ENCODE measurements at places on chromosomes 12 and 14.

GRCh38 chr12:107938446-107938845 is 163.9 kb downstream of the ASCL4 start:
- DNase-seq = no peak

DNA sequence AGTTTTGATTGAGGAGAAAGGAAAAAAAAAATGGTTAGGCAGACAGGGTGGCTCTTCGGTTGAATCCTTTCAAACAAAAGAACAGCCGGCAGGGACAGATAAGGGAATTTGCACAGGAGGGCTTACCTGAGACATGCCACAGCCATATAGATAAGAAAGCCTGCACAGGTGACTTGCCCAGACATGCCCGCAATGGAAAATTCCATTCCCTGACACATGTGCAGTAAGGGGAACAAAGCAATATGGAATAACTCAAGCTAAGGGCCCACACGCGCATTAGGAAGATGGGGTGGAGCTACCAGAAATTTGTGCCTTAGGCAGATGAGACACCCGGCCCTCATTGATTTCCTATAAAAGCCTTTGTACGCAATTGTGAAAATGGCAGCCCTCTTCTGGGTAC is 86.7 kb downstream of the TMEM260 start:
- DNase-seq = no peak

DNA sequence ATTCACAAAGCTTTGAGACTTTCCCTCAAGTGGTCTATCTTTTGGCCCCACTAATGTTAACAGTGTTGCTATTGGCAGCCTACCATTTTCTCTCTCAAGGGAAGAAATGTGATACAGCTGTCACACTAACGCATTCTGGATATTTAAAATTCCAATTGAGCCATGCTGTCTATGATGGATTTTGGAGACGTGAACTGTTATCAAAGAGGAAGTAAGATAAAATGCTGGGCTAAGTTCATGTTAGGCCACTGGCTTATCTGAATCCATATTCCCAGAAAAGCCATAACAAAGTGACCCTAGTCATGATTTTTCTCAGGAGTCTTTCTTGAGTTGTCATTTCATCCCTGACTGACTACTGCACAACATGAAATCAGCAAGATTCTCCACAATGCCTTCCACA is 200.2 kb downstream of the PHLDA1 start:
- DNase-seq = no peak

- DNase-seq = no peak
Measured at GRCh38 chr14:28382444-28383190, 384.0 kb upstream of the FOXG1 start.

- no peak for DNase-seq
Measured at GRCh38 chr12:38547586-38547985, 231.0 kb downstream of the ALG10B start.

DNA sequence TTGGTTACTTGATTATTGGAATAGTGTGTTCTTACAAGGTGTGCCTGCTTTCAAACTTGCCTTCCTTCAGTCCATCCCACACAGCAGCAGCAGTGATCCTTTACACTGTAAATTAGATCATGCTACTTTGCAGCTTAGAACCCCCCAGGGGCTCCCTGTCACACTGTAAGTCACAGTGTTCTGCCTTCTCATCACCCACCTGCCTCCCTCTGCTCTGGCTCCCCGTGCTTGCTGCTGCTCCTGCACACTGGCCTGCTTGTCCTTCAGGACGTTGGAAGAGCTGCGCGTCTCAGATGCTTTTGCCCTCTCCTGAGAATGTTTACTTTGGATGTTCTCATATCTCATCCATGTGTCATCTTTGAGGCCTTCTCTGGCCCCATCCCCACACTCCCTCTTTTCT is 27.3 kb downstream of the ZC3H14 start:
- DNase-seq = no peak

DNA sequence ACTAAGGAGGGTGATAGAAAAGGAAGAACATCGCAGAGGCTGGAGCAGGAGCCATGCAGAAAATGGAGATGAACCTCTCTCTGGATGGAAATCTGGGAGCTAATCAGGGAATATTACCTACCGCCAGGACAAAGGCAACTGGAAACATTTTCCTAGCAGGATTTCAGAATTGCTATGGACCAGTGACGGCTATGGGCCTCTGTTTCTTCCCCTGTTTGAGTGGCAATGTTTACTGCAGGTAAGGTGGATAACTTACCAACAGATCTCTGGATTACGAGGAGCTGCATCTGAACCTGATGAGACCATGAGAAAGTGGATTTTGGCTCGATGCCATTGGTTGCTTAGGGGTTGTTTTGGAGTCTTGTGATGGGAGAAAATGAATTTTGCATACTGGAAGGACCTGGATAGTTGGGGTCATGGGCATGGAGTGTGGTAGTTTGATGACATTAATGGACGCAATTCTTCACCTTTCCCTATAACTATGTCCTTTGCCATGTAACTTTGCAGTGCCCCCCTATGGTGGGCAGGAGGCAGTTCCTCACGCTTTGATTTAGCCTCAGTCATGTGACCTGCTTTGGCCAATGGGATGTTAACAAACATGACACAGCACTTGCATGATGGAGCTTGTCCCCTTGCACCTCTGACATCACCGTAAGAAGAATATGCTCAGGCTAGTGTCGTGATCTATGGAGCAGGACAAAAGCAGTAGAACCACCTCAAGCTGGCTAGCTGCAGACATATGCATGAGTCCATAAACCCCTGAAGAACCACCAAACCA is 51.1 kb downstream of the CALM1 start:
- DNase-seq = no peak

GRCh38 chr12:106704081-106704480 is 70.4 kb upstream of the RIC8B start:
- no peak for DNase-seq

GRCh38 chr14:103132381-103133209 is 9.3 kb downstream of the TNFAIP2 start:
- no peak for DNase-seq

- no peak for DNase-seq
Measured at GRCh38 chr12:108548954-108549521, 11.9 kb downstream of the SART3 start.

DNA sequence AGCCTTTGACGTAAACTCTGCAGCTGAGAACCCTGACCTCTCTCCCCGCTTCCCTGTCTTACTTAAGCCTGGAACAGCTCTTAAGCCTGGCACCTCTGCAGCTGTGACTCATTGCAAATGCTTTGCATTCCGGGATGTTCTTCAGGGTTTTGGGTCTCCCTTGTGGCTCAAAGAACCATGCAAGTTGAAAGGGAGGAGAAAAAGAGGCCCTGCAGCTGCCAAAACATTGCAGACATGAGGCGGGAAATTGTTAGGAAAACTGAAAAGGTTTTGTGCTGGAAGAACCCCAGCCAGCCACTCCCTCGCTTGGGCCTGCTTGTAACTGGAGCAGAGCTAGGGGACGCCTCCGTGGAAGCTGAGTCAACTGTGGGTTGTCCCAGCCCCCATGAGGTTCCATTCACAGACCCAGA is 60.2 kb upstream of the FERMT2 start:
- no peak for DNase-seq

DNA sequence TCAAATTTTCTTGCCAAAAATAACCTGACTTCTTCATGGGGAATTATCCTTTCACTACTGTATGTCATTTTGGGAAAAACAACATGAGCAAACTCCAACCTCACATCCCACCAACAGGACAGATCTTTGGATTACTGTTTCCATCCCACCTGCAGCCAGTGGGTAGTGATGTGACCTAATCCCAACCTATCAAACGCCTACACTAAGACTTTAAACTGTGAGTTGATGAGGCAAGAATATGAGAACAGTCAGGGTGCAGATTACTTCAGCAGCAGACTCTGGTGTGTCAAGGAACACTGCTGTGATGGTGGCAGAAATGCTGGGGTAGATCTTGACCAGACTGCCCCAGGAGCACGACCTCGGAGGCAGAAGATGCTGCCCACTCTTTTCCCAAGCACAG is 293.2 kb downstream of the DUSP6 start:
- DNase-seq = no peak

DNA sequence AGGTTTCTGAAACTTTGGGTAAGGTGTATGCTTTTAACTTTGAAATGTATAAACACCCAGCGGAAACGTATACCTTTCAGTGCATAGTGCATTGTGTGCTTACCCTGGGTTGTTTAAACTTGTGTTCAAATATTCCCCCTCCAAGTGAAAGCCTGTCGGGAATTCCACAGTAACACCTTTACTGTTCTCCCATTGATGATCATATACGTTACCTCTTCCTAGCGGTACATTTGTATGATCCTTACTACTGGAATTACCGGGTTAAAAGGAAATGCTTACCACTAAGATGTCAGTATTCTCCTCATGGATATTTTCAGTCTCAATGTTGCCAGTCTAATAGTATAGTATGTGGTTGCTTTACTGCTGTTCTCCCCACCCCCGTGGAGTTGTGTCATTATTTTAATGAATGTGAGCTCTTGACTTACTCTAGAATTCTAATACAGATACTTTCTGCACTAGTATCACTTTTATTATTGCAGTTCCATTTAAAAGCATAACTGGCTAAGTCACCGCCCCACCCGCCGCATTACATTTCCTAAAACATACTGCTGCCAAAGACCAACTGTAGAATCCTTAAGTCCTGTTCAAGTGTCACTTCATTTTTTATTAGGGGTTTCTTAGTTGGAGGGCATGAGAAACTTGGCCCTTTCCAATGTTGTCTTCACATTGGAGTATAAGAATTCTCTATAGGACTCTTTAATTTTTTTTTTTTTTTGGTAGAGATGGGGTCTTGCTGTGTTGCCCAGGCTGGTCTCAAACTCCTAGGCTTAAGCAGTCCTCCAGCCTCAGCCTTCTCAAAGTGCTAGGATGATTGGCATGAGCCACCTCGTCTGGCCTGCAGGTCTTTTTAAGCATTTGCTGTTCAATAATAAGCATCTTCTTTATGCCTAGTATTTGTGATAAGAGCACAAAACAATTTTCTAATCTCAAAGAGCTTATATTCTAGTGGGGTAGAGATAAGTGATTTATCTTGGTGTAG is 24.9 kb downstream of the NUDT4 start:
- DNase-seq = no peak

- DNase-seq = no peak
Measured at GRCh38 chr14:83372271-83372670, 1838.6 kb upstream of the SEL1L start.

GRCh38 chr14:47262801-47263200 is 412.6 kb downstream of the MDGA2 start:
- no peak for DNase-seq

All from stimulated activated CD4-positive, alpha-beta T cell treated with anti-CD3 and anti-CD28 coated beads, Interleukin-4, amount 100 ng/mL, for 4 hours (primary cell).